Aorta (tissue), 5 donors: ENCODE measurements at places on chromosomes 3 and 15. TPM values are rescaled to one million over a fixed set of nuclear protein-coding genes. Genes with fewer than 3 reads are reported as not detected.

The CCNB2 gene
- 2.2 TPM for total RNA-seq

The SLC33A1 gene
- total RNA-seq: 27.1 TPM

The NDN gene
- total RNA-seq: 29.0 TPM

The SLC15A2 gene
- total RNA-seq: 1.4 TPM

DNA sequence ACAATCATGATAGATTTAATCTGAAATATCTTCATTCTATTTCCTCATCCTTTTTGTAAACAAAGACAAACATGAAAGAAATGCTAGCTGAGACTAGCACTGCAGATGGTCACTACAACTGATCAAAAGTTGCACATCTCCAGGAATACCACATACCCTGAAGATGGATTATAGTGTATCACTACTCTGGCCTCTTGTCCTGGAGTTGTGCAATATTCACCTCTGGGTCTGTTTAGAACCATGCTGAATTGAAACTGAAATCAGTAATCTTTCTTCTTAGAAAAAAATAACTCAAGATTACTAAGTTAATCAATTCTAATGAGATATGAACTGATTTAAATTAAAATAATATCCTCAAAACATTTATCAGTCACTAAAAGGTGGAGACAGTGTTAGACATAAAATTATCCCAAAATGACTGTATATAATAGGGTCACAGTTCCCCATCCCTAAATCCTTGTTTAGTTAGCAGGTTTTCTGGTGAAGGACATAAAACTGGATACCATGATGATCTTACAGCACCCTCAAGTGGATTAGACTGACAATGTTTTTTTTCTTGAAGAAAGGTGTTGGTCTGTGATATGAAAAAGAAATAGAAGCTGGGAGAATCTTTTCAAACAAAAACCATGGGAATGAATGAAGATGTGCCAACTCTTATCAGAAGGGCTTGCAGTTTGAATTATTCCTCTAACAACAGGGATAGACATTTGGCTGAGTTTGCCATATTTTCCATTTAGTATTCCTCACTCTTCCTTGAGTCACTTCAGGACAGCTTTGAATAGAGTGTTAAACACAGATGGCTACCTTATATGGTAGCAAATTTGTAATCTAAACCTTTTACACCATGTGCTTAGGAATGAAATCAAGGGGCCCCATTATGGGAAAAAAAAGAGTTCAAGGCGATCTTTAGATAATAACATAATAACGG, 7.1 kb upstream of the TTC14 start:
- no peak for DNase-seq
- H3K4me3 ChIP-seq: no peak overlapping the region
- no peaks in the 10 kb centered on the region for H3K27me3 ChIP-seq
- H3K27ac ChIP-seq: no peak overlapping the region

GRCh38 chr3:68256635-68257223, 602.3 kb upstream of the SUCLG2 start:
- no peaks in the 10 kb centered on the region for H3K4me1 ChIP-seq
- DNase-seq: no peak
- no peaks in the 10 kb centered on the region for H3K27me3 ChIP-seq
- H3K36me3 ChIP-seq: no peaks in the 10 kb centered on the region
- no peak overlapping the region for H3K27ac ChIP-seq

- no peak for DNase-seq
- H3K27ac ChIP-seq: peak overlapping the region; percentile 5
- no peaks in the 10 kb centered on the region for H3K4me1 ChIP-seq
Observed at GRCh38 chr3:126985132-126985985, 2.4 kb downstream of the PLXNA1 start.

DNA sequence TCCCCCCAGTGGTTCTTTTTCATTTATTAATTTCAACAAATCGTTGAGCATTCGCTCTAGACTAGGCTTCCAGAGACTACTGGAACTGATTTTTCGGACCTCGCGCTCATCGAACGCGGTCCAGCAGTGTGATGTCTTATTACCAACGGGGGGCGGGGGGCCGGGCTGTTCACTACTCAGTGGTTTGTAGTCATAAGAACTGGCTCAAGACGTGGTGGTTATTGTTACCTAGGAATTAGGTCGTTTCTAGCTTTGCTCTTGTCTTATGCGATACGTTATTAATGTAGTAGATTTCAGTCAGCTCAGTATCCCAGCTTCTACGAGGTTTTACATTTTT, 858 bp downstream of the RBM5 start:
- H3K4me3 ChIP-seq: peak overlapping the region; percentile 88
- H3K27me3 ChIP-seq: no peaks in the 10 kb centered on the region
- H3K27ac ChIP-seq: peak overlapping the region; percentile 95

- H3K27me3 ChIP-seq: no peaks in the 10 kb centered on the region
- no peaks in the 10 kb centered on the region for H3K4me1 ChIP-seq
- H3K4me3 ChIP-seq: no peak overlapping the region
- no peak for DNase-seq
- no peak overlapping the region for H3K27ac ChIP-seq
Observed at GRCh38 chr3:139460076-139460475, 16.2 kb downstream of the RBP2 start.

- H3K36me3 ChIP-seq: no peaks in the 10 kb centered on the region
- H3K4me3 ChIP-seq: no peak overlapping the region
- no peaks in the 10 kb centered on the region for H3K27me3 ChIP-seq
- no peaks in the 10 kb centered on the region for H3K4me1 ChIP-seq
- no peak overlapping the region for H3K27ac ChIP-seq
Observed at GRCh38 chr15:98418122-98418521, 230.2 kb upstream of the IGF1R start.

DNA sequence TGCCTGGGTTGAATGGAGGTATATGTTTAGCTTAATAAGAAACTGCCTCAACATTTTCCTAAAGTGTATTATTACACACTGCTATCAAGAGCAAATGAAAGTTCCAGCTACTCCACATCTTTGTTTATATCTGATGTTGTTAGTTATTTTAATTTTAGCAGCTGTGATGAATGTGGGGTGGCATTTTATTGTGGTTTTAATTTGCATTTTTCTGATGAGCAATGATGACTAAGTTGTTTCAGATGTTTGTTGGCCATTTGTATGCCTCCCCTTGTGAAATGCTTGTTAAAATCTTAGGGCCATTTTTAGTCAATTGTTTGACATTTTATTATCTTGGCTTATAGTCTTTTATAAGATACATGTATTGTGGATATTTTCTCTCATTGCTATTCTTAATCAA, 260.4 kb upstream of the SLCO3A1 start:
- H3K27me3 ChIP-seq: no peaks in the 10 kb centered on the region
- H3K4me3 ChIP-seq: no peak overlapping the region
- DNase-seq: no peak
- H3K36me3 ChIP-seq: no peaks in the 10 kb centered on the region

- no peaks in the 10 kb centered on the region for H3K36me3 ChIP-seq
- H3K4me1 ChIP-seq: no peaks in the 10 kb centered on the region
- no peak overlapping the region for H3K27ac ChIP-seq
- DNase-seq: no peak
- no peaks in the 10 kb centered on the region for H3K27me3 ChIP-seq
Observed at GRCh38 chr15:98713585-98714001, 65.3 kb downstream of the IGF1R start.

- no peak for DNase-seq
- H3K27ac ChIP-seq: no peak overlapping the region
- H3K4me3 ChIP-seq: no peak overlapping the region
- no peaks in the 10 kb centered on the region for H3K36me3 ChIP-seq
Observed at GRCh38 chr3:127848131-127849129, 26.1 kb upstream of the MGLL start.

DNA sequence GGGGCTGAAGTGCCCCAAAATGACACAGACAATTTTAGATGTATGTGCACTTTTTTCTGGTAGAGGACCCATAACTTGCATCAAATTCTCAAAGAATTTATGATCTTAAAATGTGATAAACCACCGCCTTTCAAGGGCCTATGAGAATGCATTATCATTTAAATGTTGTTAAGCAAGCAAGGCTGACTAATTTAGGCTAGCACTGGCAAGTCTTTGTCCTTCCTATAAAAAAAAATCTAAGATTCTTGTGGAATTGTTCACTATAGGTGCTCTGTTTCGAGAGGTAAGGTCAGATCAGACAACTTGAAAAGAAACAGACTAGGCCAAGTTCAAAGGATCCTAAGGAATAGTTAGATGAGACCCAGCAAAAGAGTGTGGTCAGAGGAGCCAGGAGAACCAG, 128.9 kb upstream of the PHLDB2 start:
- H3K27me3 ChIP-seq: no peaks in the 10 kb centered on the region
- no peak for DNase-seq
- no peaks in the 10 kb centered on the region for H3K36me3 ChIP-seq
- no peak overlapping the region for H3K27ac ChIP-seq

DNA sequence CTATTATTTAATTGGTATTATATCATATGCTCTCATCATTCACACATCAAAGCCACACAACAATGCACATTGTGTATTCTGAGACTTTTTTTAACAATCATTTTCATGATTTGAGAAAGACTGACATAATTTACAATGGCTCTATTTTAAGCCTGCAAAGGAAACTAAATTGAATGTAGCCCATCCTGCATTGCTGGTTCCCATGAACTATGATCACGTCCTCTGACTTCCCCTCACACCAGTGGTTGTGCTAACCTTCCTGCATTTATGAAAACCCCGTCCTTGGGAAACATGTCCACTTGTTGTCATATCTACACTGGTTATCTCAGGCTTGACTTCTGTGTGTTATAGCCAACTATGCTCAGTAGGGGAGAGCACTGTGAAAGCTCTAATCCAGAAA, 546.2 kb downstream of the MECOM start:
- no peak for DNase-seq
- H3K36me3 ChIP-seq: peaks cover 3% of the 10 kb centered on the region
- H3K4me1 ChIP-seq: peaks cover 2% of the 10 kb centered on the region
- no peaks in the 10 kb centered on the region for H3K27me3 ChIP-seq
- H3K4me3 ChIP-seq: no peak overlapping the region
- no peak overlapping the region for H3K27ac ChIP-seq

DNA sequence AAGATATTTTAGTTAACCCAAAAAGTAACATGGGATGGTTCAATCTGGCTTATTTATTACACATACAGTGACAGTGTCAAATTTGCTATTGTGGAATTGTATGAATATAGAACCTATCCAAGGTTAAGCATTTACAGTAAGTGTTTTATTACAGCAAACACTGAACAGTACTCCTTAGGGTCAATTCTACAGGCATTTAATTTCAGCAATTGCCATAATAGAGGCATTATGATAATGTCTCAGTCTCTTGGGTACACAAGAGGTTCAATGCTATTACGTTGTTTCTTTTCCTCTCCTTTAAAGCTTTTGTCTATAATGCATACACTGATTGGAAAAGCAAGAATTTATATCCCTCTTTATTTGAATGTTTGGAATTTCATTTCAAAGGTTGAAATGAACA, 275.7 kb upstream of the NAALADL2 start:
- no peaks in the 10 kb centered on the region for H3K4me1 ChIP-seq
- H3K36me3 ChIP-seq: no peaks in the 10 kb centered on the region
- H3K27ac ChIP-seq: no peak overlapping the region
- no peak overlapping the region for H3K4me3 ChIP-seq

GRCh38 chr15:97929456-97930229, 30.9 kb upstream of the ARRDC4 start:
- no peaks in the 10 kb centered on the region for H3K27me3 ChIP-seq
- no peak for DNase-seq
- H3K36me3 ChIP-seq: no peaks in the 10 kb centered on the region
- no peak overlapping the region for H3K4me3 ChIP-seq
- H3K4me1 ChIP-seq: no peaks in the 10 kb centered on the region

GRCh38 chr15:58545307-58546065, 113.7 kb downstream of the LIPC start:
- H3K4me1 ChIP-seq: peaks cover 4% of the 10 kb centered on the region
- H3K27me3 ChIP-seq: no peaks in the 10 kb centered on the region
- no peak for DNase-seq
- no peak overlapping the region for H3K27ac ChIP-seq
